ENCODE measurements at places on chromosomes 7 and 10.

- no peak for DNase-seq
Measured at GRCh38 chr10:67776371-67776770, 61.6 kb downstream of the DNAJC12 start.

DNA sequence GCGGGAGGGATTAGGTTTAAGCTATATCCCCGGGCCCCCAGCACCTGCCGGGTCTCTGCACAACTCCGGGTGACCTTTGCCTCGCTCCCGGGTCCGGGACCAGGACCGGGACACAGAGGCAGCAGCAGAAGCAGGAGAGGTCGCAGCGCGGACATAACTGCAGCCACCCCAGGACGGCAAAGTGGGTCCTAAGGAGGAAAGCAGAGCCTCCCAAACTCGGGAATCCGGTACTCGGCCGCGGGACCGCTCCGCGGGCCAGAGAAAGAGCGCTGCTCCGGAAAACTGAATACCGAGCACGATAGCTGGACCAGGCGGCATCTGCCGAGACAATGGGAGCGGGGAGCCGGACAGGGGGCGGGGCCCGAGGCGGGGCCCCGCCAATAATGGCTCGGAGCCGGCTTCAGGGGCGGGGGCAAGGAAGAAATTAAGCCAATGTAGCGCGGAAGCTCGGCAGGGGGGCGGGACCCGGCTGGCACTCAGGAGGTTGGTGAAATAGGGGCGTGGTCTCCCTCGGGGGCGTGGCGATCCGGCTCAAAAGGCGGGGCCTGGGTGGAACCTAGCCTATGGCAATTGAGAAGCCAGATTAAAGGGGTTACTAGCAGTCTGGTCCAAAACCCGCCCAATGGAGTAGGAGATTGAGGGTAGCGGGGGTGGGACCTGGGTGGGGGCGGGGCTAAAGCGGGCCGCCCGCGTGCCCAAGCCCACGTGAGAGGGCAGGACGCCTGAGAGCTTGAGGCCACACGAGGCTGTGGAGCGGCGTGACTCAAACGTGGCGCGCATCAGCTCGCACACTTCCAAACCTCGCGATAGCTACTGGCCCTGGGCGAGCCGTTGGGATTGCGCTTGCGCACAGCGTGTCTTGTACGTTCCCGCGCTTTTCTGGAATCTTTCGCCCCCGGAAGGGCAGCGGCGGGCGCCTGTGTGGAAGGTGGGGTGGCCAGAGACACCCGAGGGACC is at the start of the genes GPC2 and STAG3:
GPC2 (minus strand) TSS at position 337 of the 957 bp plus-strand sequence; CDS start at position 155, 182 bp downstream.
STAG3 (plus strand) TSS at position 874 of the 957 bp plus-strand sequence. CDS start 2,639 bp downstream, outside the sequence.
- peak; percentile 97 for DNase-seq

DNA sequence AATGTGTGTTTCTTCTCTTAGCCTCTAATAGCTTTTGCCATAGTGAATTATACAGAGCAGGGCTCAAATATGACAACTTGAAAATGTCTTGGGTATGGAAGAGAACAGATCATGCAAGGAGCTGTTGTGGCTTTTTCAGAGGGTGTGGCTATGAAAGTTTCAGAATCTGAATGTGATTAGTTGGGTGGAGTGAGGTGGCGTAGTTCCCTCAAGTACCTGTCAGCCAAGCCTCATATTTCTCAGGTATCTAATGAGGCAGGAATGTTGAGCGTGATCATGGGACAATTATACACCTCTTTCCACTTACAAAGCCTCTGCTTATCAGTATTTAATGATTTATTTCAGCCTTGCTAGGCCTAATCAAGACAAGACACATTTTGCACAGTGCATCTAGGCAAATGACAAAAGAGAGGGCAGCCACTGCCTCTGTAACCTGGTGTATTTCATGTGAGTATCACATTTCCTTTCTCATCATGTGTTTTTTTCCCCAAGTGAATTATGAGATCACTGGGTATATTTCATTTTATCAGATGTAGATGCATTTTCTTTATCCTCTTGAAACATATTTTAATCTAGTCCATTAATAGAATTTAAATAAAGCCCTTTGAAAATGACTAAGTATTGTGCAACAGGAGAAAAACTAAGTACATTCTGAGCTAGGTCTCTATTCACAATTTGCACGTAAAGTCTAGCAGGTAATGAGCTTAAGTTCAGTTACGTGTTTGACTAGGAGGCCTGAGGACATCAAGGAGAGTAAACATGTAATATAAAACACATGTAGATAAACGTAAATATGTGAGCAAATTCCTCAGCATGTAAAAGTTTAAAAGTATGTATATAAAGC is 644.4 kb upstream of the IGFBP3 start:
- no peak for DNase-seq

- no peak for DNase-seq
Measured at GRCh38 chr7:2412587-2413201, 9.3 kb downstream of the CHST12 start.

DNA sequence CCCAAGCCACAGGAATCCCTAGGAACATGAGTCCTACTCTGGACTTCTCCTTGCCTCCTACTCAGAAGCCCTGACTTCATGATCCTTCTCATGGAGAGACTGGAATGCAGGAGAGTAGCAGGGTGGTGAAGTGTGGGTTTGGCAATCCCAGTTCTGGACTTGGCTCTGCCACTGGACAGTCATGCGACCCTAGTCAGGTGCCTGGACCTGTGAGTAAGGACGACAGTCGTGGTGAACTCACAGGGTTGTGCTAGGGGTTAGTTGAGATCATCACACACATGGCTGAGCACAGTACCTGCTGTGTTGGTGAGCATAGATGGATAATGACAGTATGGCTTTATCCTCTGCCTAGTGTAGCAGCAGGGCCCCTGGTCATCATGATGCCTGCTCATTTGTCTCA is 117.9 kb downstream of the LRRC18 start:
- DNase-seq = no peak

DNA sequence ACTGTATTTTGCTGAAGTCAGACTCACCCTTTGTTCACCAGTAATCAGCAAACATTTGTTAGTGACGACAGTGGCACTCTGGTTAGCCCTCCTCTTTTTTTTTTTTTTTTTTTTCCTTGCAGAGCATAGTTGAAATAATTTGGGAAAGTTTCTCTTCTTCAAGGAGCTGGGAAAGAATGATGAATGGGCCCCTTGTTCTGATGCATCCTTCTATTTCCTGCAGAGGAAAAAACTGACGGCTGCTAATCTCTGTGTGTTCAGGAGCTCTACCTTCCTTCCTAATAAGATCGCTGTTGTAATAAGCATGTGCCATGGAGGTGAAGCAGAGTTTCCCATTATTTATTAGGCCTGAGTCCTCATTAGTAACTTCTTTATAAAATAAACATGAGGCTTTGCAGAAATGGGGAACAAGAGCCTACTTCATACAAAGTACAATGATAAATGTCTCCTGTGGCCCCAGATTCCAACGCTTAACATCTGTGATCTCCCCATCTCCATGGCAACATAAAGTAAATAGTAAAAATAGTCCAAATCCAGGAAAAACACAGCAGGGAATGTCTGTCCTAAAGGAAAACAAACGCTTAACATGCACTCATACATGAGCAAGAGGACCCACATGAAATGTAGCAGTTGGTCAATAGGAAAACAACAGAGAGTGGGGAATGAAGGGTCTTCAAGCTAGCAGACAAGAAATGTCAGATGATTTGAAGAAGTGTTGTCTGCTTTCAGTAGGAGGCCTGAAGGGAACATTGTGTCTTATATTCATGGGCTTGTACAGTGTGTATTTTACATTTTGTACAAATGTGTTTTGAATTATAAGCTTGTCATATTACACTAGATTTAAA is 59.1 kb upstream of the CALD1 start:
- DNase-seq = no peak

DNA sequence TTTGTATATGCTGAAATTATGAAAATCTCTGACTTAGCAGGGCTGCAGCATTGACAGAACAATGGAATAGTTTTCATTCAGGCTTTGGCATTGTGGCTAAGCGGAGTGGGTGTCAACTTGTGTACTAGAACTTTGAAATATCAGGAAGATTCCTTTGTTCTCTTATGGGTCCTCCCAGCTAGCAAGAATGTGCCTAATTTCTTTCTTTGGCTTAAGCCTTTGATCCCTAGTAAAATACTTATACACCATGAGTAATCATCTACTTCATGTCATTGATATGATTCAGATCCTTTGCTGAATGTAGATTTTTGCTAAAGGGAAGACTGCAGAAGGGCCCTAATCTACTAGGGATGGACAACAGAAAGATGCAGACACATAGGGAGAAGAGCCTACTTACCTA is 6.2 kb downstream of the AVL9 start:
- no peak for DNase-seq

DNA sequence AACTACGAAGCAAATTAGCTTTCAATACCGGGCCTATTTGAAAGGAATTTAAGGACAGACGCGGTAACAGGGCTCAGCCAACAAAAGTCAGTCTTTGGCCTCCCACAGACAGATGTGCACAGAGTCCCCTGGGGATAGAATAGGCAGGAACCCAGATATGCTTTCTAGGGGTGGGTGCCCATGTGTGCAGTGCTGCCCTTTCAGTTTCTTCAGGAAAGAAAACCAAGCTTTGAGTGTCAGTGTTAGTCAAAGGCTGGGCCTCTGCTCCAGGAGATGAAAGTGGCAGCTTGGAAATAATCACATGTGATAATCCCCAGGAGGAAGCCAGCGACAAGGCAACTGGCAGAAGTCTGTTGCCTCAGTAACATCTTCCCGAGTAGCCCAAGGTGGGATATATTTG is 43.8 kb upstream of the CSTF2T start:
- DNase-seq = no peak

- DNase-seq = no peak
Measured at GRCh38 chr10:44437840-44438511, 53.1 kb upstream of the CXCL12 start.

DNA sequence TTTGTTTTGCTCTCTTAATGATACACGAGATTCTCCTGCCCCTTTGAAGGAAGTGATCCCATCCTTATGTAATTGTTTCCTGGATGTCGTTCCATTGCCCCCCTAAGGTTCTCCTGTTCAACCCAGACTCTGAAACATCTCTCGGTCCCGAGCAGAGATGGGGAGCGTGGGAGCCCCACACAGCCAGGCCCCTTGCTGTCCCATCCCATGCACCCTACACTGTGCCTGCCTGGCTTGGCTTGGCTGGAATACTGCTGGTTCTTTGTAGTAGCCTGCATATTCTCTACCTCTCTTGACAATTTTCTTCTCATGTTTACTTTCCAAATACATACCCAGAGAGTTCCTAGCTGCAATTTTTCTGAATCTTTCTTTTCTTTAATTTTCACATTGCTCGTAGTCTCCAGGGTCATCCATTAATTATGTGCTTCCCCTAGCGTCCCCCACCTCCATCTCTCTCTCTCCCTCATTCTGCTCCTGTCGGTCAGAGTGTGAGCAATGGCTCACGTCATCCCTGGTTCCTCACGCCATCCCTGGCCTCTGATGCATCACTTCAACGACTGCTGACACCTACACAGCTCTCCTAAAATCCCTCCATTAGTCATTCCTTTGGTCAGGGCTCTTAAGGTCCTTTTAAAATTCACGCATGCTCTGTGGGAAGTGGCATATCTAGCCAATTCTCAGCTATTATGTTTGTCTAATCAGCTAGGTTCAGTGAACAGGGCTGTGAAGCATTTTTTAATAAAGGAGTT is 32.5 kb upstream of the GPR158 start:
- no peak for DNase-seq

DNA sequence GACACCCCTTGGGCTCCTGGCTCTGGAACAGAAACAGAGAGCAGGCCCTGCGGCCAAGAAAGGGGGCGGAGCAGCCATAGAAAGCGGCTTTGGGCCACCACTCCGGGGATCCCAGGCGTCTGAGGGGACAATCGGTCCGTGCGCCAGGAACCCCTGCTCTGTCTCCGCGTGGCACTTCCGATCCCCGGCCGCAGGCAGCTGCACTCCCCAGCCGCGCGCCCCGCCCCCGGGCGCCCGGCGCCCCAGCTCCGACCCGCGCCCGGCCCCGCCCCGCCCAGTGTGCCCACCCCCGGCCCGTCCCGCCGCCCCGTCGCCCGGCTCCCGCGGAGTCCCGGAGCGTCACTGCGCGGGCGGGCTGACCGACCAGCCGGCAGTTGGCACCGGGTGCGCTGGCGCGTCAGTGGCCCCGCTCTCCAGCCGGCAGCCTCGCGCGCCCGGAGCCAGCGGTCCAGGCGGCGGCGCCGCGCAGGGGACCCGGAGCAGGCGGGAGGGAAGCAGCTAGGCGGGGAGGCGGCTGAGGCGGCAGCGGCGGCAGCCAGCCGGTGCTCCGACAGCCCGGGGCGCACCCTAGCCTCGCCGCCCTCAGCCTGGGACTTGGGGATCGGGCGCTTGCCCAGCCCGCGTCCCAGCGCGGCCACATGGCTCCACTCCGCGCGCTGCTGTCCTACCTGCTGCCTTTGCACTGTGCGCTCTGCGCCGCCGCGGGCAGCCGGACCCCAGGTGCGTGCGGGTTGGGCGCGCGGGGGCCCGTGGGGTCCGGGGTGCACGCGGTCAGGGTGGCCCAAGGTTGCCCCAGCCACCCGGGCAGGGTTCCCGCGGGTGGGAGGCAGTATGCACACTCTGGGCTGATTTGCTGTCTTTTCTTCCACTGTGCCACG is at the start of gene ADAMTS14:
ADAMTS14 (plus strand) TSS at position 342 of the 878 bp plus-strand sequence; CDS start at position 639, 297 bp downstream.
- peak; percentile 67 for DNase-seq
